ENCODE measurements at places on chromosomes 3 and 15.

DNA sequence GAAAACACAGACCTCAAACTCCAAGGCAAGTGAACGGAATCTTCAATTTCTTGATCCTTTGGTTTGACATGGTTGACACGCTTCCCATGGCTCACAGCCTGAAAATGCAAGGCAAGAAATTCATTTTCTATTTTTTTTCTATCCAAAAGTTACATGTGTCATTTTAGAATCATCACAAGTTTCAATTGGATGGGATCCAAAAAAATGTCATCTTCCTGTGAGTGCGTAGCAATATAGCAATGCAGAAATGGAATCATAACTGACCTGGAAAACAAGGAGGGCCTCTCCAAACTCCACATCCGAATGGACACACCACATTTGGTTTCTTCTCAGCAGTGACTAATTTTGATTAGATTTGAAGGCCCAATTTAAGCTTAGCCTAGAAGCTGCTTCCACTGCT lies 175.8 kb upstream of the ATP11B start:
- no peak for DNase-seq

GRCh38 chr15:91970142-91970541 lies 116.6 kb downstream of the SLCO3A1 start:
- DNase-seq = no peak

GRCh38 chr15:95541301-95541700 lies 789.2 kb upstream of the NR2F2 start:
- DNase-seq = no peak

- DNase-seq = no peak
Observed at GRCh38 chr3:15116032-15116669, 17.2 kb upstream of the RBSN start.

- no peak for DNase-seq
Observed at GRCh38 chr3:38085311-38085942, 46.4 kb downstream of the DLEC1 start.

DNA sequence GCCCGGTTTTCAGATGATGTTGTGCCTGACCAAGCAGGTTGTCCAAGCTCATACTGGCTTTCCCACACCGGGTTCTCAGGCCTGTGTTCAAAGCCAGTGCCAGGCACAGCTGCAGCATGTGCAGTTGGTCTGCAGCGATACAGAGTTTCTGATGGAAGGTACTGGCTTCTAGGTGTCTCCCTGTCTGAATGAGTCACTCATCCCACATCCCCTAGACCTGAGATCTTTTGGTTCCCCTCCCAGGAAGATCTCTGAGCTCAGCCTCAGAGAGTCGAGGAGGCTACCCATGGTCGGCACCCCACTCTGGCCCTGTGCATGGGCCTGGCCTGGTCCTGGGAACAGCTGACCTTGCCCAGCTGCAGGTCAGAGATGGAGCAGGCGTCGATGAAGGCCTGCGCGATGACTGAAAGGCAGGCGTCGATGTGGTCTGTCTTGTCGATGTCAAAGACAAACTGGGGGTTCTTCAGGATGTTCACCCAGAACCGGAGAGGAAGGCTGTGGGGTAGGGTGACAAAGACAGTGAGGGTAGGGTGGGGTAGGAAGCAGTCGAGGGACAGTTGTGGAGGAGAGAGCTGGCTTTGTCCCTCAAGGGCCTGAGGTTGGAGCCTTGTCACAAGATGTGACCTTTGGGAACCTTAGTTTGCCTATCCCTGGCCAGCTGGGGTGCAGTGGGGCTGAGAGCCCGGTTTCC lies 15.3 kb downstream of the H1-8 start:
- no peak for DNase-seq

GRCh38 chr15:58562135-58562534 lies 130.3 kb downstream of the LIPC start:
- DNase-seq = no peak

- DNase-seq = no peak
Observed at GRCh38 chr3:87997298-87997697, 61.5 kb downstream of the CGGBP1 start.

GRCh38 chr3:12369598-12369997 lies 80.7 kb downstream of the PPARG start:
- DNase-seq = no peak

GRCh38 chr3:133973249-133973980 lies 56.3 kb downstream of the SLCO2A1 start:
- DNase-seq = no peak

- no peak for DNase-seq
Observed at GRCh38 chr15:58731756-58732535, 17.6 kb downstream of the ADAM10 start.

Measured in activated CD8-positive, alpha-beta memory T cell treated with anti-CD3 and anti-CD28 coated beads for 1 hour (primary cell).